ENCODE measurements at places on chromosomes 7 and 10. TPM values are rescaled to one million over a fixed set of nuclear protein-coding genes. Genes with fewer than 3 reads are reported as not detected.
A peak's percentile ranks its signal among the peaks of the same experiment; 100 is the strongest.

Gene SMKR1
- total RNA-seq = not detected

DNA sequence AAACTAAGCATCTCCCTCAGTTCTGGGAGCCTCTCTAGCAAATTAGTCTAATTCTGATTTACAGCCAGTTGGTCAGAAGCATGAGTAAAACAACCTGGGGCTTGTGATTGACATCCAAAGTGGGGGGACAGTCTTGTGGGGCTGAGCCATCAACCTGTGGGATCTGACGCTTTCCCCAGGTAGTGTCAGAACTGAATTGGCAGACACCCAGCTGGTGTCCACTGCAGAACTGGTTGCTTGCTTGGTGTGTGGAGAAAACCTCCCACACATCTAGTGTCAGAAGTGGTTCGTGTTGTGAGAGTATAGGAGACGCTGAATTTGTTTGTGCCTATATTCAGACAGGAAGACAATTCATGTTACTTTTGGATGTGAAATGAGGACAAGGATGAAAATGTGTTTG is 92.2 kb upstream of the PDCD4 start:
- DNase-seq = no peak

DNA sequence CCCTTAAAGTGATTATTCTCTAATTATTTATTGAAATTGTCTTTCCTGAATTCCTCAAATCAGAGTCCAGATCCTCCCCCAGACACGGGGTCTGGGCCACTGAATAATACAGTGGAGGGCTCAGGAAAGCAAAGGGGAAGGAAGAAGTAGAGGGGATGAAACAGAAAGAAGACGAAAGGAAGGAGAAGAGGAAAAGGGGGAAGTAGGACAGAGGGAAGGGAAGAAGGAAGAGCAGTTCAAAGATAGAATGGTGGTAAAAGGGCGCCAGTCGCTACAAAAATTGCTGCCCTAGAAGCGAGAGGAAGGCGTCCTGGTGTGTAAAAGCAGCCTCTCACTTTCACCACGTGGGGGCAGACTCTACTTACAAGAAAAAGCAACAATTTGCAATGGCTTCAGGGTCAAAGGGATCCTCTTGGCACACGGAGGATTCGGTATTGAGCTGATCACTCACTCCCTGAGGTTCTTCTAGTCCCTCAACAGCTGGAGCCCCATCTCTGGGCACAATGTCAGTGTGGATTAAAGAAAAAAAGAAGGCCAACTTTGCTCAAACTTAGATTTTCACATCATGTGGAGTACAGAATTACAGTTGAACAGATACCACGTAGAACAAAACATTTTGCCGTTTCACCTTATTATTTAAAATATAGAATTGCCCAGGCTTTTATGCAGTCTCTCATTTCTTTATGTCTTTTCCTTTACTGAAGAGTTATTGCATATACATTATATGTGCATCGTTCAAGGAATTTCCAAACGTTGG is 31.4 kb upstream of the NPVF start:
- peak; percentile 38 for DNase-seq

DNA sequence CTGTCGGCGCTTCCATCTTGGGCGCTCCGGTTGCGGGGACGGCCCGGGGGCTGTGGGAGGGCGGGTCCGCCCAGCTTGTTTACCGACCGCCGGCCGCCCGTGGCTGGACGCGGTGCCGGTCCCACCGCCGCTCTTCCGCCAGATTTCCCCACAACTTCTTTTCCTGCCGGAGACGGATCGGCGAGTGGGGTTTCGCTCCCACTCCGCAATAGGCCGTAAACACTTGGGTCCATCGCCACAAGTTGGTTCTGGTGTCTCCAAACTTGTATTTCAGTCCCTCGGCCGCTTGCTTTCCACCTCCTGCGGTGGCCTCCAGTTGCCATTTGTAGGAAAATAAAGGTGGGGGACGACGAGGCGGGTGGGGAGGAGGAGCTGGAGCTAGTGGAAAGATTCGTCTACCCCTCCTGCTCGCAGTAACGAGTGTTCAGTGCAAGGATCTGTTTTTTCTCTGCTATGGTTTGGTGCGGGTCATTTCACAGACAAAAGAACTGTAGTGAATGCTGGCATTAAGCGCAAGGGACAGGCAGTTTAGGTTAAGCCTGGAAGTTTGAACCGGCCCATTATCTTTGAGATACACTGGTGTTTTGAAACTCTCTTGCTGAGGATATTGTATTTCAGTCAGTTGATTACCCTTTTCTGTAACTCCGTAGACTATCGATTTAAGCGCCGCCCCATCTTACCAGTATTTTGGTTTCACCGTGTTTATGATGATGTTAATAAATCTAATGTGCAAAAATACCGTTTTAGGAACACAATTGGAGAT is 24.3 kb upstream of the ZRANB1 start:
- no peak for DNase-seq

- DNase-seq = no peak
Observed at GRCh38 chr10:125797424-125797823, 21.8 kb upstream of the MMP21 start.

DNA sequence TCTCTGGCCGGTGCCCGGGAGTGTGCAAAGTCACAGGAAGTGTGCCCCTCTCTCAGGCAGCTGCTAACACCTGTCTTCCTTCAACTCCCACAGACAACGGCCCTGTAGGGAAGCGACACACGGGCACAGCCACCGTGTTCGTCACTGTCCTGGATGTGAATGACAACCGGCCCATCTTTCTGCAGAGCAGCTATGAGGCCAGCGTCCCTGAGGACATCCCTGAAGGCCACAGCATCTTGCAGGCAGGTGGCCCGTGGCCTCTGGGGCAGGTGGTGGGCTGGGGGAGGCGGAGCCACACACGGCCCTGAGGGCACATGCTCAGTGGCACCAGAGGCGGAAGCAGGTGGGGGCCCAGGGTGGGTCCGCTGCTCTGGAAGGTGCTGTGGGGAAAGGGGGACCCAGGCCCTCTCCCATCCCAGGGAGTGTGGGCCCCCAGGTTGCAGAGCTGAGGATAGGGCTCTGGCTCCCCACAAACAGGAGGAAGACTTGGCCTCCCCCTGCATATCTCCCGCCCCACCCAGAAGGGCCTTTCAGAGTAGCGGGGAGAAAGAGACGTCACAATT is 6.9 kb downstream of the C10orf105 start:
- no peak for DNase-seq

DNA sequence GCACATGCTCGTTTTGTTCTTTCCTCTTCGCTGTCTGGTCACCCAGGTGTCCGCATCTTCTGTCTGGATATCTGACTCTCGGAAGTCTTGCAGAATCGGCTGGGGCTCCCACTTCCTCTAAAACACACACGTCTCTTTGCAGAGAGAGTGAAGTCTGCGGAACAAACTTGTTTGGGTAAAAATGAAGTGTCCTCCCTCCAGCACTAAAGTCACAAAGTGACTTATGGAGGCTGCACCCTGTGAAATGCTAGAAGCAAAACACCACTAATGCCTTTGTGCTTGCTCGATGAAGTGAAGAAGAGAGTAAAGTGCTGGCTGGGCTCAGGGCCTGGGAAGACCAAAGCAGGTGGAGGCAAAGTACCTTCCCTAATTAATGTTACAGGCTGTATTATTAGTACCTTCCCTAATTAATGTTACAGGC is 71.4 kb downstream of the FGFR2 start:
- DNase-seq = no peak

Gene PLAU
- total RNA-seq = 48.3 TPM

Gene VTI1A
- total RNA-seq = 43.5 TPM

- no peak for DNase-seq
Observed at GRCh38 chr7:122525355-122525754, 173.6 kb downstream of the RNF133 start.

Gene BTBD16
- not detected for total RNA-seq

Gene TAS2R41
- not detected for total RNA-seq

- no peak for DNase-seq
Observed at GRCh38 chr10:109931163-109931562, 7.9 kb upstream of the XPNPEP1 start.

- no peak for DNase-seq
Observed at GRCh38 chr10:95413588-95413987, 122.8 kb upstream of the PDLIM1 start.

GRCh38 chr7:139679731-139680594 is 97.8 kb downstream of the HIPK2 start:
- no peak for DNase-seq

DNA sequence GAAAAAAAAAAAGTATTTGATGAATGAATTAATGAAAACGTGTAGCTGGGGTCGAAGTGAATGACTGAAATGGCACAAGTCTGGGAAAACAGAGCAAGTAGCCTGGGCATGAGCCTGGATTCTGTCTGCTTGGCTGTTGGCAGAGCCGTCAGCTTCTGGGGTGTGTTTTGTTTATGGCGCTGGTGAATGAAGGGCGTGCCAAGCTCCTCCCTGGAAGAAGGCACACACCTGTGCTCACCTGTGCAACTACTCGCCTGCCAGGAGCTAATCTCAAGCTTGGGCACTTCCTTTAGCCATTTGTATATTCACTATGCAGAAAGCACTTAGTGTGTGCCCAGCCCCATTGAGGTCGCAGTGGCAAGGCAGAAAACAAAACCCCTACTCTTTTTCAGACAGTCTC is 74.1 kb downstream of the GTF2IRD1 start:
- DNase-seq = no peak

DNA sequence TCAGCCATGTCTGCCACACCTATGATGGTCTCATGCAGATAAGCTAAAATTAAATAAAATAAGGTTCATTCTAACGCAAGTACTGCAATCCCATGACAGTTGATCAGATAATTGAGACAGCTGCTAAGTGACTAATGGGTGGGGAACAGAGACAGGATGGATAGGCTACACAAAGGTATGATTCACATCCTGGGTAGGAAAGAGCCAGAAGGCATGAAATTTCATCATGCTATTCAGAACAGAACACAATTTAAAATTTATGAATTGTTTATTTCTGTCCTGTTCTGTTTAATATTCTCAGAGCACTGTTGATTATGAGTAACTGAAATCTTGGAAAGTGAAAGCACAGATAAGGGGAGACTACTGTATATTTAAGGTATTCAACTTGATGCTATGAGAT is 381.8 kb upstream of the SORCS1 start:
- DNase-seq = no peak

Gene CPVL
- 25.1 TPM for total RNA-seq

DNA sequence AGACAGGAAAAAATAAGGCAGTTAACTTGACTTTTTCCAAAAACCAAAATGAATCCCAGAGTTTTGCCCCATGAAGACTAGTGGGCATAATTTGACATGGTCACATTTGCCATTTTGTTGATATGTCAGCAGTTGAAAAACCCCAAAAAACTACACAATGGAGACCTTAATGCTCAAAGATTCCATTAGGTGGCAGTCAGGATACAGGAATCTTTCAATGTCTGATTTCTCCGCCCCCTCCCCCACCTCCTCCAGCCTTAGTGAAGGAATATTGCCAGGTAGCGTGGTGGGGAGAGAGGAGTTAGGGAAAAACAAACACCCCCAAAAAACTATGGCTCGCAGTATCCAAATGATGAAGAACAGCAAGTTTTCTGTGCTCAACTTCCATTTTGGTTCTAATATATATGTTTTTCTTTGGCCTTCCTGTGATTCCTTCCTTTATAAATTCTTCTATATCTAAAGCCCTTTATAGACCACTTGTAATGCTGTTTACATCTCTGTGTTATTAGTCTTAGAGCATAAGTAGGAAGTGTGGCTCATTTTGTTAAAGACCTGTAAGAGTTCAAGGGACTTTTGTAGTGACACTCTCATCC is 6.7 kb upstream of the SMNDC1 start:
- DNase-seq = no peak

- DNase-seq = no peak
Observed at GRCh38 chr10:109178591-109178990, 744.7 kb downstream of the XPNPEP1 start.

DNA sequence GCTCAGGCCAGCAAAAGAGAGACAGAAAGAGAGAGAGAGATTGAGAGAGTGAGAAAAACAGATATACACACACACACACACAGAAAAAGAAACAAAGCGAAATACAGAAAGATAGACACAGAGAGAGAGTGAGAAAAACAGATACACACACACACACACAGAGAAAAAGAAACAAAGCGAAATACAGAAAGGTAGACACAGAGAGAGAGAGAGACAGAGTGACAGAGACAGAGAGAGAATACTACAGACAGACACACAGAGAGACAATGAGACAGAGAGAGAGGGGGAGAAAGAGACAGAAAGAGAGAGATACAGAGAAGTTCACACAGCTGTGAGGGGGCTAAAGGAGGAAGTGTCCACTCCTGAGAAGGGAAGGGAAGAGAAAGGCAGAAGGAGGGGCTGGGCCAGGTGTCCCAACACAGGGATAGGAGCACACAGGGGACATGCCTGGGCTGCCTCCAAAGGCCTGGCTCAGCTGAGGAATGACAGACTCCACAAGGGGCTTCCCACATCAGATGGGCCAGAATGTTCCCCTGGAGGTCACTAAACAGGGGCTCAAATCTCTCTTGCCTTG is 4.3 kb downstream of the GCK start:
- no peak for DNase-seq

Gene CCDC172
- total RNA-seq = not detected
